HFFc6 (cell line): ENCODE measurements at places on chromosomes 6 and 20.
A peak's percentile ranks its signal among the peaks of the same experiment; 100 is the strongest.

- H3K4me3 ChIP-seq, result no peak overlapping the region
- H3K27ac ChIP-seq, result no peak overlapping the region
- H3K36me3 ChIP-seq, result no peaks in the 10 kb centered on the region
- no peaks in the 10 kb centered on the region; the same call in 1 of the 2 replicates for H3K27me3 ChIP-seq
Measured at GRCh38 chr6:165455488-165455887, 146.1 kb upstream of the C6orf118 start.

- no peaks in the 10 kb centered on the region for H3K4me1 ChIP-seq
- H3K27me3 ChIP-seq, result no peaks in the 10 kb centered on the region; the same call in 1 of the 2 replicates
- no peak overlapping the region for H3K4me3 ChIP-seq
- no peak overlapping the region for H3K27ac ChIP-seq
- no peak for DNase-seq
- no peaks in the 10 kb centered on the region for H3K36me3 ChIP-seq
Measured at GRCh38 chr6:80259118-80259517, 152.6 kb downstream of the BCKDHB start.

DNA sequence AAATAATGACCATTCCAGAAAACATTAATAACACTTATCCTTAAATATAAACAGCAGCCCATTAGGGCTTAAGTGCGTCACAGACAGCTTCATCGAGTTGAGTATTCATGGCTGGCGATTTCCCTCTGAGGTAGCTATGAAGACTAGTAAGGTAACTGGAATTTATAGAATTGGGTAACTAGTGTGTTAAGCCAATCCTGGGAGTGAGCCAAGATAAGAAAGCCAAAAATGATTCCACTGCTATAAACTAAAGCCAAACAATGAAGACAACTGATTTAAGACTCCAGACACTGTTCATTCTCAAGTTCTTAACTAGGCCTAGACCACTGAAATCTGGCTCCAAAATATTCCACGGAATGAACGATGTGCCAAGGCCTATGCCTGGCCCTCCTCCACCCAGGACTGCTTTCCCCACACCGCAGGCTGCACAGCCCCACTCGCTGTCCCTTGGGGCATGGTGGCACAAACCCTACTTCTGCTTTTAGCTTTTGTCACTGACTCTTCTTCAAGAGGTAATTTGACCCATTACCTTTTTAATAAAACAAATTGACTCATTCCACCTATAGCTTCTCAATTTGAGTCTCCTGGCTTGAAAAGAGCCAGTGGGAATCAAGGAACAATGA is 66.0 kb downstream of the BLOC1S5 start:
- H3K36me3 ChIP-seq, result no peaks in the 10 kb centered on the region
- no peak overlapping the region for H3K4me3 ChIP-seq
- peaks cover 2% of the 10 kb centered on the region for H3K27me3 ChIP-seq
- peak; percentile 78 for DNase-seq
- H3K27ac ChIP-seq, result peak overlapping the region; percentile 4; the same call in 1 of the 2 replicates

DNA sequence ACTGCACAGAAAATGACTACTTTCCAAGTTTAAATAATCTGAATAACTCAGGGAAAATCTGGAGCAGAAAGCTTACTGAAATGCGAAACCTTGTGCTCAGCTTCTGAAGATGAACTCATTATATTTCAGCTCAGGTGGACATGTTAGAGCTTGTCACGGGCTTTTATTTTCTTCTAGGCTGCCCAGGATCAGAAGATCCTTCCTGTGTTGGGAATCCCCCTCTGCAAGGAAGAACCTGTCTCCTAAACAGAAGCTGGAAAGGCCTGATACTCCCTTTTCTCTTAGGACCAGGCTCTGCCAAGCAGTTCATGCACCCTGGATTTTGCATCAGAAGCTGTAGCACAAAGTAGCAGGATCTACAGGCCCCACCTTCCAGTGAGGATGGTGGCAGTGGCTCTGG is 5.1 kb upstream of the SLC2A12 start:
- H3K36me3 ChIP-seq, result no peaks in the 10 kb centered on the region
- no peak for DNase-seq
- no peak overlapping the region for H3K27ac ChIP-seq
- no peak overlapping the region for H3K4me3 ChIP-seq
- peaks cover 34% of the 10 kb centered on the region for H3K4me1 ChIP-seq

DNA sequence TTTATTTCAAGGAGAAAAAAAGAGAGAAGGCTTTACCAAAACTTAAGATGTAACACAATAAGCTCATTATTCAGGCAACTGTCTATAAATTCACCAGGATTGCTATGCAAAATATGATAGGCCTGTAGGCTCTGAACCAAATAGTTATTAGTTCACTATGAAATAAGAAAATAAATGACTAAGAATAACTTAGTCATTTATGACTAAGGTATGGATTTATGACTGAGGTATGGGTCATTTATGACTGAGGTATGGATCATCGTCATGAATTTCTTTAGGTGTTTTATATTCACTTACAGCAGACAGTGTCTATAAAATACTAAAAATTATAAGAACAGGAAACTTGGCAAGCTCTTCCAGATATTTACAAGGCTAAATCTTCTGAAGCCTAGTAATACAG is 52.1 kb upstream of the SNX9 start:
- peaks cover 8% of the 10 kb centered on the region for H3K27me3 ChIP-seq
- DNase-seq, result peak; percentile 51
- no peak overlapping the region for H3K4me3 ChIP-seq
- H3K4me1 ChIP-seq, result peaks cover 63% of the 10 kb centered on the region
- 0 out of 2 replicates have a peak overlapping the region, but pooled peaks have one; percentile 31 for H3K27ac ChIP-seq

- peaks cover 9% of the 10 kb centered on the region for H3K27me3 ChIP-seq
- no peaks in the 10 kb centered on the region for H3K36me3 ChIP-seq
- no peaks in the 10 kb centered on the region for H3K4me1 ChIP-seq
- H3K4me3 ChIP-seq, result no peak overlapping the region
- DNase-seq, result no peak
Measured at GRCh38 chr6:150720774-150721233, 121.1 kb downstream of the PLEKHG1 start.

DNA sequence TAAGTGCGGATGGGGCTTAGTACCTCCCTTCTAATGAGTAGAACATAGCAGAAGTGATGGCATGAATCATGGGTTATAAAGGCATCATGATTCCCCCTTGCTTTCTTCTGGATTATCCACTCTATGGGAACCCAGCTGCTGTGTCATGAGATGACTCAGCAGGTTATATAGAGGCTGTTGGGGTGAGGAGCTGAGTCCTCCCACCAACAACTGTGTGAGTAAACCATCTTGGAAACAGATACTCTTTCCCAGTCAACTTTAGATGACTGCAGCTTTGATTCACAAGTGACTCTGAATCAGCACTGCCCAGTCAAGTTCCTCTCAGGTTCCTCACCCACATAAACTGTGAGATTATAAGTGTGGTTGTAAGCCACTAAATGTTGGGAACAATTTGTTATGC is 46.3 kb downstream of the FAM83B start:
- no peaks in the 10 kb centered on the region for H3K36me3 ChIP-seq
- peaks cover 20% of the 10 kb centered on the region for H3K4me1 ChIP-seq
- no peak overlapping the region; the same call in 1 of the 2 replicates for H3K27ac ChIP-seq
